ENCODE measurements at places on chromosomes 12 and 14.

DNA sequence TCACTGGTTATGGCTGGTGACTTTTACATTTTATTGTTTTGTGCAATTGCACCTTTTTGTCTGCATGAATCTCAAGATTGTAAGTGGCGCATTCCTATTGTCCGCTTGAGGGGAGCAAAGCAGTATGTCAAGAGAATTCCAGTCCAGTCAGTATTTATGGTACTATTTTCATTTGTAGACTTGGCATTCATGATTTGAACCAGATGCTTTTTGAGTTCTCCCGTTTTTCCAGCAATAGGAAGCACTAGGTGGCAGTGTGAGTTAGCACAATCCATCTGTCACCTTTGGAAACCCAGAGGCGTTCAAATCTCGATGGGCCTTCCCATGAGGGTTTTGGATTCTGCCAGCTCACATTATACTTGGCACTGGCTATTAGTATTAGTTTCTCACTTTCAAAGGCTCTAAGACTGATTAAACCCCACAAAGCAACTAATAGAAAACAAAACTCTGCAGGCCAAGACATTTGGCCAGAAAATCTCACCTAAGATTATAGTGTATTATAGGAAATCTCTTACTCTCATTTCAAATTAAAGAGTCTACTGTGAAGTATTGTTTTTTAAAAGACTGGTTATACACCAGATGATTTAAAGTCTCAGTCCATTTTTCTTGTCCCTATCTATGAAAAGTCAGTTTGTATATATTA is 2.2 kb downstream of the DACT1 start:
- peak; percentile 25 for DNase-seq

GRCh38 chr12:132936163-132936562 is 19.9 kb downstream of the ZNF605 start:
- no peak for DNase-seq

- no peak for DNase-seq
Observed at GRCh38 chr12:27674989-27675388, 21.3 kb upstream of the REP15 start.

DNA sequence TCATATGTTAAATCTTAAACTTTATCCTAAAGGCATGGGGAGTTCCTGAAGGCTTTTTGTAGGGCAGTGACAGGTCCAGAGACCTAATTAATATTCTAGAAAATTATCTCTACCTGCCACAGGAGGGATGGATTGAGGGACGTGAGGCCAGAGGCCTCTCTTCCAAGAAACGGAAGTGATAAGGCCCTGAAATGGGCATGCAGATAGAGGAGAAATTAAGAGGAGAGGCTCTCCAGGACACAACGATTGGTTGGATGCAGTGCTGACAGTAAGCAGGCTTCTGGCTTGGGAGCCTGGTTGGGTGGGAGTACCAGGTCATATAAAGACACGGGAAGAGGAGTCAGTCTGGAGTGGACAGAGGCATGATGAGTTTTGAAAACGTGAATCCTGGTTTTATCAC is 3.1 kb upstream of the BORCS5 start:
- DNase-seq, result no peak

DNA sequence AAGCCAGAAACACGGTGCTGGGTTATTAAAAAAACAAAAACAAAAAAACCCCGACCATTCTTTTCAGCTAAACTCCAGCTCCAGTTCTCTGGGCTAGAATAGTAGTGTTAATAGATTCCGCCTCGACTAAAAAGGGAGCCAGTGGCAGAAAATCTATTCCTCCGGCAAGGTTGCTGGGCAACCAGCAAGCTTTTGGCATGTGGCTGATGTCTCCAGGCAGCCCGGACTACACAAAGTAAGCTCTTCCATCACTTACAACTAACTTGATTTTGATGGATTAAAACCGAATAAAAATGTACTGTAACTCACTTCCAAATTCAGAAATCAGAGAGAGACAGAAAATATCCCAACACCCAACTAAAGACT is 126.4 kb upstream of the FOXN3 start:
- no peak for DNase-seq

DNA sequence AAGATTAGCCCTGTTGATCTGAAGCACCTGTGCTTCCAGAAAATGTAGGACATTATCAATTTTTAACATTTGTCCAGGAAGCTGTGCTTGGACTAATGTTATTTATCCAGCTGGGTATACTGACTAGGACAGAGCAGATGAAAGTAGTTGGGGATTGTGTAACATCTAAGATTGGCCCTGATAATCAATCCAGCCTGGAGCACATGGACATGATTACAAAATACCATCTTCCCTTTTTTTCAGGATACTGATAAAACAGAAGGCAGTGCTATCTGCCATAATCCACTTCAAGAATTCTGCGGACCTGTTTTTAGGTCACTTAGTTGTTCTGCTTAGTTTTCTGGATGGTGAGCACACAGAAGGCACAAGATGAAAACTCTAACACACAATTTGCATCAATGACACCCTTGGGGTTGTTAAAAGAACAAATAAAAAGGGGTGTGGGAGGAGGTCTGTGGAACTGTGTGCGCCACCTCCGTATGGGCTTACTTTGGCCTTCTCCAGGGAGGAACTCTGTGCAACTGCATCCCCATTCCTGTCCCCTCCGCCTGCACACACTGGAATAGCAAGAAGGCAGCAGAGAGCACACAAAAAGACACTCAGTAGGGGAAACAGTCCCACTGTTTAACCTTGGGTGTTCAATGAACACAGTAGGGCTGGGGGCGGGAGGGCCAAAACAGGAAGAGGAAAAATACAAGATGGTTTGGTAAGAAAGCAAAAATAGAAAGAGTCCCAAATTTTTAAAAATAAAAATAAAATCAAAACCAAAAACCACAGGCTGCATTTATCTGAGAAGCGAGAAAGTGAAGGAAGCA is 31.1 kb upstream of the DUSP6 start:
- no peak for DNase-seq

- no peak for DNase-seq
Observed at GRCh38 chr12:128813883-128814282, 9.9 kb downstream of the SLC15A4 start.

GRCh38 chr14:23360496-23360895 is 4.5 kb downstream of the EFS start:
- DNase-seq, result no peak

DNA sequence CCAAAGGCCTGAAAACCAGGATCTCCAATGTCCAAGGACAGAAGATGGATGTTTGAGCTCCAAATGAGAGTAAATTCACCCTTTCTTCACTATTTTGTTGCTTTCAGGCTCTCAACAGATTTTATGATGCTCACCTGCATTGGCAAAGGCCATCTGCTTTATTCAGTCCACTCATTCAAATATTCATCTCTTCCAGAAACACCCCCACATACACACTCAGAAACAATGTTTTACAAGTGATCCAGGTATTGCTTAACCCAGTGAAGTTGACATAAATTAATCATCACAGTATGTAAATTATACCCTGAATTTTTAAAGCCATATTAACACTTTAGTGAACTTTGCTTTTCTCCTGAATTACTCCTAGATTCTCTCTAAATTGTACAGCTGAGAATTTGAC is 63.3 kb downstream of the DUSP6 start:
- DNase-seq, result no peak

DNA sequence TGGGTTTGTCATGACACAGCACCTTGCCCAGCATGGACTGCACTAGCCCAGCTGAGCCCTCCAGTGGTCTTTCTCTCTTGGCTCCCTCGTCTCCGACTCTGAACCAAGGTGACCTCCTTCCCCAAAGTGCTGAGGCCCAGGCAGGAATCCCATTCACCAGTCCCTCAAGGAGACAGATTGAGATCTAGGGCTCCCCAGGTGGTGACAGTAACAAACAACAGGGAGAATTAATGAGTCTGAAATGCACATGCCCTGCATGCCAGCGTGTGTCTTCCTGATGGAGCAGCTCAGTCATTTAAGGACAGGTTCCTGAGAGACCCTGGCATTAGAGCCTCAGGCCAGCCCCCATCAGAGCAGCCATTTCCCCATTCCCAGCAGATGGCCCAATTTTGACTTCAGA is 51.4 kb upstream of the OAS1 start:
- DNase-seq, result no peak

DNA sequence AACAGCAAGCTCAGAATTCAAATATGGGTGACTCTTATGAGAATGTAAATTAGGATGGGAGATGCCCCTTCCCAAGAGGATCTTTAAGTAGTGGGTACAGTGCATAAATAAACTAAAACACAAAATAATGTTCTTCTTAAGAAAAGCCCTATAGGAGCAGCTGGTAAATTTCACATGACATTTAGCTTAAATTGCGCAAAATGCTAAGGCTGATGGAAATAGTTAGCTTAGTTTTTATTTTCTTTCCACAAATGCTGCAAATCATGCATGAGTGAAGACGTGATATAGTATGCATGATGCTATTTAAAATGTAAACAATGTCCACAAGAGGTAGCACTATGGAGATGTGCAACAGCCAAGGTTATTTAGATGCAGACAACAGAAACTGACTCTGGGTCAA is 328.1 kb downstream of the ATP23 start:
- DNase-seq, result no peak

DNA sequence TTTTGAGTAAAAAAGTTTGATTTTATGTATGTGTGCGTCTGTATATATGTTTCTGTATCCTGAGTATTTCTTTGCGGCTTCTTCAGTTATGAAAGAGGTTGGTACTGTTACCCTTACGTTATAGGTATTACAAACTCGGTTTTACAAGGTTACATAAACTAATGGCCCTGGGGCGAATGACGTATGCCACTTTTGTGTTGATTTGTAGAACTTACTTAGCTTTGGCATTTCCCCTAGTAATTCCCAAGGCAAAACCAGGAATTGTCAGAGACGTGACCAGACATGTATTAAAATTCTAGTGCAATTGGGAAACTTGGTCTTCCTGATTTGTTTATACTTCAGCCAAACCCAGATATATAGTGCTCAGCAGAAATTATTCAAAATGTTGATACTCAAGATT is 93.3 kb downstream of the DUSP16 start:
- no peak for DNase-seq

- DNase-seq, result no peak
Observed at GRCh38 chr12:4506870-4507269, 31.8 kb upstream of the RAD51AP1 start.

DNA sequence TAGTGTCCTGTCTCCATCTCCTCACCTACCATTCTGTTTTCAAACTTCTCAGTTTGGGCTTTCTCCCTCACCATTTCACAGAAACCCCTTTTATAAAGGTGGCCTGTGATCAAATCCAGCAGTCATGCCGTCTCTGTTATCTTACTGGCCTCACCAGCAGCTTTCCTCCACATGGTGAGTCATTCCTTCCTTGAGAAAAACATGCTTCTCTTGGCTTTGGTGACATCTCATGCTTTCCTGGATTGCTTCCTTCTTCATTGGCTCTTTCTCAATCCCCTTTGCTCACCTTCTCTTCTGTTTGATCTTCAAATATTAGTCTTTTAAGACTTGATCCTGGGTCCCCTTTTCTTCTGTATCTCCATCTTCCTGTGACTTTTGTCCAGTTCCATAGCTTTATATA is 164.9 kb downstream of the ANO4 start:
- no peak for DNase-seq

GRCh38 chr12:122527478-122527944 is 462 bp downstream of the KNTC1 start:
- DNase-seq, result peak; percentile 24

- no peak for DNase-seq
Observed at GRCh38 chr12:32450768-32451167, 51.4 kb downstream of the FGD4 start.

DNA sequence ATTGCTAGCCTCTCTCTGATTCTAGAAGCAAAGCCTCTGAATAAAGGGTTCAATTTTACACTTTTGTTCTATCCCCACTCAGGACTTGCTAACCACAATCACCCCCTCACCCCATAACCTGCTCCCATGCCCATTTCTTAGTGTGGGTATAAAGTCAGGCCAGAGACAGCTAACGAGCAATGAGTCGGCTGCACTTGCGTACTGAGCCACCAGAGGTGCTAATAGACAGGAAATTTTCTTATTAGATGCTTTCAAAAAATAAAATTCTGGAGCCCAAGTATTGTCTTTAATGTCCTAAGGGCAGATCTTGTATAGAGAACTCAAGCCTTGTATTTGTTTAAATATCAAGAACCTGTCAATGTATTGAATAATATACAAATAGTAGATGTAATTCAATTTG is 256.9 kb downstream of the SYT1 start:
- no peak for DNase-seq

GRCh38 chr12:12609692-12610091 is 2.0 kb upstream of the CREBL2 start:
- no peak for DNase-seq

- no peak for DNase-seq
Observed at GRCh38 chr12:5718680-5719079, 226.4 kb downstream of the ANO2 start.

GRCh38 chr14:71942904-71943694 is 10.9 kb downstream of the RGS6 start:
- DNase-seq, result no peak

GRCh38 chr12:67073336-67073735 is 195.8 kb upstream of the CAND1 start:
- no peak for DNase-seq

DNA sequence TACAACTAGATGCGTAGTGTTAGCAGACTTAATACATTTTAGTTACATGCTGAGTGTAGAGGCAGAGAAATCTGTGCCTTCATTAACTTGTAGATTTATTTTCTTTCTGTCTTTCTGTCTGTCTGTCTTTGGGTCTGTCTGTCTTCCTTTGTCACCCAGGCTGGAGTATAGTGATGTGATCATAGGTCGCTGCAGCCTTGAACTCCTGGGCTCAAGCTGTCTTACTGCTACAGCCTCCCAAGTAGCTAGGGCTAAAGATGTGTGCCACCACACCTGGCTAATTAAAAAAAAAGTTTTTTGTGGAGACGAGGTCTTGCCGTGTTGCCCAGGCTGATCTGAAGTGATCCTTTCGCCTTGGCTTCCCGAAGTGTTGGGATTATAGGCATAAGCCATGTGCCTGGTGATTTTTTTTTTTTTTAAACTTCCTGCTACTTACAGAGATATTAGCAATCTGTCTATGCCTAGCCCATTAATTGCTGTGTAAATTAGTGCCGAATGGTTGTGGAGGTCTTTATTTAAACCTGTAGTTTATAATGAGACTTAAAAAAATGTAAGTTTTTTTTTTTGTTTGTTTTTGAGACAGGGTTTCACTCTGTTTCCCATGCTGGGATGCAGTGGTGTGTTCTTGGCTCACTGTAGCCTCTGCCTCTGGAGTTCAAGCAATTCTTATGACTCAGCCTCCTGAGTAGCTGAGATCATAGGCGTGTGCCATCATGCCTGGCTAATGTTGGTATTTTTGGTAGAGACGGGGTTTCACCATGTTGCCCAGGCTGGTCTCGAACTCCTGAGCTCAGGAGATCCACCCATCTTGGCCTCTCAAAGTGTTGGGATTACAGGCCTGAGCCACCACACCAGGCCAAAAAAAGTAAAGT is 22.8 kb downstream of the ERC1 start:
- no peak for DNase-seq

GRCh38 chr14:71130491-71131179 is 223.4 kb downstream of the PCNX1 start:
- DNase-seq, result no peak

DNA sequence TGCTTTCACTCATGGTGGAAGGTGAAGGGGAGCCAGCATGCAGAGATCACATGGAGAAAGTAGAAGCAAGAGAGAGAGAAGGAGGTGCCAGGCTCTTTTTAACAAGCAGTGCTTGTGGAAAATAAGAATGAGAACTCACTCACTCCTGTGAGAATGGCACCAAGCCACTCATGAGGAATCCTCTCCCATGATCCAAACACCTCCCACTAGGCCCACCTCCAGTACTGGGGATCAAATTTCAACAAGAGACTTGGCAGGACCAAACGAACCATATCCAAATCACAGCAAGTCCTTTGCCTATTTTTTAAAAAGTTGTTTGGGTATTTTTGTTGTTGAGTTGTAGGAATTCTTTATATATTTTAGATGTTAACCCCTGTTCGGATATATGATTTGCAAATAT is 245.9 kb upstream of the ARID2 start:
- DNase-seq, result no peak
